ENCODE measurements at places on chromosomes 4 and X. TPM values are rescaled to one million over a fixed set of nuclear protein-coding genes. Genes with fewer than 3 reads are reported as not detected.

The CPEB2 gene
- total RNA-seq = 25.2 TPM

The RAB9B gene
- 1.6 TPM for total RNA-seq

The ARMCX4 gene
- 11.6 TPM for total RNA-seq

The TSPAN6 gene
- total RNA-seq = 21.0 TPM

The RADX gene
- 4.9 TPM for total RNA-seq

The CXCL9 gene
- total RNA-seq = 4.1 TPM

The GLOD5 gene
- total RNA-seq = 0.84 TPM

The SLC2A9 gene
- total RNA-seq = 10.6 TPM

The ANKRD50 gene
- 40.7 TPM for total RNA-seq

The MAGEB17 gene
- total RNA-seq = not detected

The SASH3 gene
- 62.9 TPM for total RNA-seq

The MMRN1 gene
- total RNA-seq = 24.1 TPM

- DNase-seq = no peak
Observed at GRCh38 chr4:95264843-95265242, 283.9 kb downstream of the UNC5C start.

DNA sequence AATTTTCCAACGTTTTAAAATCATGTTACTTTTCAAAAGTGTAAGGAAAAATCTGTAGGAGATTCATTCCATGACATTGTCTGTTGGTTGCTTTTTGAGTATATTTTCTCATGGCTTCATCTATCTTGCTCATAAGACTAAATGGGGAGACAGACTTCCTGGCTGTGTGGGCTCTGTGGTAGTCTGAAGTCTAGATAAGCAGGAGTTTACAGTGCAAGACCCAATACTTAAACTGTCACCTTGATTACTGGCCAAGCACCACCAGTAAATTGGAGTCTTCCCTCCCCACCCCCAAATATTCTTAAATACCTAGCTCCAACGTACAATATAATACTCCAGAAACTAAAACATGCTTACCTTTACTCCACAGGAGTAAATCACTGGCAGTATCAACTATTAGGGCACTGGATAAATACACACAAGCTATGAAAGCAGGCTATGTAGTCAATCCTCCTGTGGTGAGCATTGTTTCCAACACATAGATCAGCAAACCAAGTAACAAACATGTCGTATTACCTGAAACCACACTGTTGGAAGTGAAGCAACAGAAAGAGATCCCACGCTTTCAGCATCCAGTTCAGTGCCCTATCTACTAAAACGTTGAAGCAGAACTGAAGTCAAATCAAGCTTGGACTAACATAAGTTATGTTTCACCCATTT, 6.2 kb downstream of the HNRNPD start:
- no peak for DNase-seq

DNA sequence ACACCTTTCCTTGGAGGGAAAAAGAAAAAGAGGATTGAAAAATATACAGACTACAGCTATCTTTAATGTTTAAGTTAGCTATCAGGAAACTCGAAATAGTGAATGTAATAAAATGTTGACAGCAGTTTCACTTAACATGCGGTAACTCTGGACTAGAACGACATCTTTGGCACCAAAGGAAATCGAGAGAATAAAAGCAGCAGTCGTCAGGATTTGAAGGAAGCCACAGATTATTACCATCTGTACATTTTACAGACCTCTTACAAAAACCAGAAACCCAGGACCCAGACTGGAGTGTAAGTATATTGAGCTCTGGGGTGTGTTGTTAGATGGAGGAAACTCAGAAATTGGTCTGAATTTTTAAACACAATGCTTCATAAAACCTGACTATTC, 51.6 kb upstream of the STOX2 start:
- DNase-seq = no peak

DNA sequence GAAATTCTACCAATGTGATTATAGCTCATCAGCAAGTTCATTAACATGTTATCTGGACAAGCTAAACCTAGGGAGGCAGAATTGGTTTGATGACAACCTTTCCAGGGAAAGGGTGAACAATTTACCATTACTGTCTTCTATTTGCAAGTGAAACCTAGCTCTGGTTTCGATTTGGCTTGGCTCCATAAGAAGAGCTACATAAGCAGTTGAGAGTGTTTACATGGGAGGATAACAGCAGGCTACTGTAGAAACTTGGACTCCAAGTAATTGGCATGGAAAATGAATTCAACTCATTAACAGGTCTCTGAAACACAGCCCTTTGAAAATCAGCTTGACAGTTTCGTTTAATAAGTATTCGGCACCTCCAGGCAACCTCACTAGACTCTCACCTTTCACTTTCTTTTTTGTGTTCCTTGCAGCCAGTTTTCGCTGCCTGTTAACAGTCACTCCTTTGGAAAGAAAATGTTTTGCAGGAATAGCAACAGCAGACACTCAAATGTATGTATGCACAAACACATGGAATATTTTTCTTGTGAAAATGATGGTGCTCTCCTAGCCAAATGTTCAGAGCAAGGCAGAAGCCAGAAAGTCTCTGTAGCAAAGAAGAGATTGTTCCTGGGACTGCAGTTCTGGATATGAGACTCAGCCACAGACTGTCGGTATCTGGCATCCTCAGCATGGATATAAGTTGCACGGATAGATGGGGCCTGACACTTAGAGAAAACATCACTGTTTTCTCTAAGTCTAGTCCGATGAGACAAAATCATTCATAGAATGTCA, 27.5 kb downstream of the POU3F4 start:
- DNase-seq = no peak

GRCh38 chr4:176540814-176541213, 221.0 kb downstream of the SPCS3 start:
- no peak for DNase-seq

DNA sequence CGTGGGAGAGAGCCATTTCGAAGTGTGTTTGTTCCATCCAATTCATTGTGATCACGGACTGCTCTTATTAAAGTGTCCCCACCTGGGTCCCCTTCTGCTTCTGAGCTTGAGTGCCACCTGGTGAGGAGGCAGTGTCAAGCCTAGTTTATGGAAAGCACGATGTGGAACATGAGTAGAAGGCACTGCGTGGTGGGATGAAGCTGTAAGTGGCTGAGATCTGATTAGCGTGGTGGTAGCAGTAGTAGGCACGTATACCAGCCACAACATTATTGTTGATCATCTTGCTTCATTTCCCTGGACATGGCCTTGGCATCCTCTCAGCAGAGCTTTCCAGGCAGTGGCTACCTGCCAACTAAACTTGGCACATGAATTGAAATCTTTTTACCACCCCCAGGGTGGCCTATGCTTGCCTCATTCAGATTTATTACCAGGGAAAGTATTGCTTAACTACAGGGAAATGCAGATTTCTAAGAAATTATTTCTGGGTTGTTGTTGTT, 46.4 kb downstream of the GPAT3 start:
- DNase-seq = no peak

DNA sequence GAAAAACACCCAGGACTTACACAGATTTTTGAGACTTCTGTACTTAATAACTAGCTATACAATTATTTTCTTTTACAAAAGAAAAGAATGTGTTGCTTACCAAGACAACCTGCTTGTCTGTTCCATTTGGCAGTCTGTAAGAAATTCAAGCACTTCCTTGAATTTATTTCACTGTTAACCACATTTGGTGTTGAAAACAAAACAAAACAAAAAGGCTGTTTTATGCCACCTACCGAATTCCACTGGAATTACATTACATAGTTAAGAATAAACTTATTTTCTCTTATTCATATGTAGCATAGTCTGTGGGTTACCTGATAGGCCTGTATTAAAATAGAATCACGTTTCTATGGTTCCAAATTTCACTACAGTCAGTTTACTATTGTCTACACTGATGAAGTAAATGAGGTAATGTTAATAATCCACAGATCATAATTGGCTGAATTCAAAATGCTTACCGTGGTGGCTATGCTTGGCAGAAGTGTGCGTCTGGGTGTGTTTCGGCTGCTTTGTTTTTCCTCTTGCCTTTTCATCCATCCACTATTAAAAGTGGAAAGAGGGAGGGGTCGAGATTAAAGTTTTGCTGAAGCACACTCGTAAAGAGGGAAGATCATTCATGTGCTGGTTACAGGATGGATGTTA, at the start of gene TLR1:
Gene TLR1, minus strand, starts transcription at position 138 of the 642 bp plus-strand sequence. CDS start 5,960 bp downstream, outside the sequence.
- no peak for DNase-seq

DNA sequence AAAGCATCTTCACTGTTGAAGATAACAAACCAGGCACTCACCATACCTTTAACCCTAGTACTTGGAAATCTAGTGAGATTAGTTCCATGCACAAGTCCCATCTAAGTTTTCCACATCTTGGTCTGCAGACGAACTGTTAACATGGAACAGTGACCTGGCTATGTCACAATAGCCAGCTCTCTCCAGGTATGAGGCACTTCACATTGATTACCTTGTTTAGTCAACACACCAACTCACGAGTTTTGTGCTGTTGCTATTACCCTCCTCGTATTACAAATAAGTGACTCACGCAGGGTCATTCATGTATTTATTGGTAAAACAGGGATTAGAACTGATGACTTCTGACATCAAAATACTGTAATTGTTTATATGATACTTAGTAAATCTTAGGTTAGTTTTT, 36.4 kb upstream of the FRAS1 start:
- no peak for DNase-seq

GRCh38 chrX:40644821-40645358, 2.5 kb downstream of the CXorf38 start:
- DNase-seq = peak; percentile 64

GRCh38 chr4:610411-611261, 14.7 kb upstream of the PDE6B start:
- no peak for DNase-seq

DNA sequence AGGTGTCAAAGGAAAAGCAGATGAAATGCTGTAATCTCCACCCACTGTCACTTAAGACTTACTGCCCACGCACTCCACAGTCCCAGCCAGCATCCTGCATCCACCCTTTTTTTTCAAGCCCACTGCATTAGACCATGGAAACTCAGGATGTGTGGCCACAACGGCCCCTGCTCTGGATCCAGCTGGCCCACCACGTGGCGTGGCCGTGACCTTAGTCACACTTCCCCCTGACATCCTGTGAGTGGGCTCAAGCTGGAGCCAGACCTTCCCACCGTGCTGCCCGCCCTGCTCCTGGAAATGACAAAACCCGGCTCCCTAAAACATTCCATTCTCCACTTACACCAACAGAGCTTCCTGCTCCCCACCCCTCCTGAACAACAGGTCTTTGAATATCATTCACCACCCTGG, 588.3 kb upstream of the DIPK2B start:
- DNase-seq = no peak

DNA sequence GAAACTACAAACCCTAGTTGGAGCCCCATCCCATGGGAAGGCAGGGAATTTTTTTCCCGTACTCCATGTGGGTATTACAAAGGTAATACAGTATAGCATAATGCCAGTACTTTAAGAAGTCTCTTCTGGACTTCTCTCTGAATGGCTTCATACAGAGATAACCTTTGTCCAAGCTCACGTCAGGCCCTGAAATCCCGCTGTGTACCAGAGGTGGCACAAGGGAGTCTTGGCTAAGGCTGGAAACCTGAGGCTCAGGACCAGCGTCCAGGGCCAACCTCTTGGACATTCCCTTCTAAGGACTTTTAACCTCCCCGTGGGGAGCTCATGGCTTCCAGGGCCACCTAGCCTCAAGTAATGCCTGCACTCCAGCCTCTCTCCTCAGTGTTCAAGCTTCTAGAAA, 338.9 kb upstream of the FAM241A start:
- DNase-seq = no peak

DNA sequence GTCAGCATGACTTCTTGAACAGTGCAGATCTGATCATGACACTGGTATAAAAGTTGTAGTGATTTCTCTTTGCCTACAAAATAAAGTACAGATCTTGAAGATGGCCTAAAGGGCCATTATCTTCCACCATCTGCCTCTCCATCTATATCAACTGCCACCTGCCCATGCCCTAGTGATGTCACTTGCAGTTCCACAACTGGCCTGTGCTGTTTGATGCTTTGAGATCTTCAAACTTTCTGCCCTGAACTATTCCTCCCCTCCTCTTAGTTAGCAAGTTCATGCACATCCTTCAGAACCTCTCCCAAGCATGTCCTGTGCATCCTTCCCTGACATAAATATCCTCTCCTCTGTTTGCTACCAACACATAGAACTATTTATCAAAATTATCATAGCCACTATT, 217.0 kb downstream of the SOWAHB start:
- DNase-seq = no peak

DNA sequence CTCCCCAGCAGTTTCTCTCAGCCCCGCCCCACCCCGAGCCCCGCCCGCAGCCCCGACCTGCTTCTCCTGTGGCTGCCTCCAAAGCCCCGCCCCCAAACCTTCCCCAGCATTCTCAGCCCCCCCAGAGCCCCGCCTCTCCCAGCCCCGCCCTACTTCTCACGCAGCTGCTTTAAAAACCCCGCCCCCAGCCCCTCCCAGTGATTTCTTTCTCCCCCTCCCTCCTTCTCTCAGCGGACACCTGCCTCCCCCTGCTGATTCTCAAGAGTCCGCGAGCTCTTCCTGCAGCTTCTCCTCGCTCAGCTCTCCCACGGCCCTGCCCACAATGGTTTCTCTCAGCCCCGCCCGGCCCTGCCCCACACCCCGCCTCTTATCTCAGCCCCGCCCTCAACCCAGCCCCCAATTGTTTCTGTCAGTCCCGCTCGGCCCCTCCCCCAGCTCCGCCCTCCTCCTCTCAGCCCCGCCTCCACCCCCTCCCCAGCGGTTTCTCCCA, 636 bp upstream of the EOLA1 start:
- DNase-seq = peak; percentile 94

DNA sequence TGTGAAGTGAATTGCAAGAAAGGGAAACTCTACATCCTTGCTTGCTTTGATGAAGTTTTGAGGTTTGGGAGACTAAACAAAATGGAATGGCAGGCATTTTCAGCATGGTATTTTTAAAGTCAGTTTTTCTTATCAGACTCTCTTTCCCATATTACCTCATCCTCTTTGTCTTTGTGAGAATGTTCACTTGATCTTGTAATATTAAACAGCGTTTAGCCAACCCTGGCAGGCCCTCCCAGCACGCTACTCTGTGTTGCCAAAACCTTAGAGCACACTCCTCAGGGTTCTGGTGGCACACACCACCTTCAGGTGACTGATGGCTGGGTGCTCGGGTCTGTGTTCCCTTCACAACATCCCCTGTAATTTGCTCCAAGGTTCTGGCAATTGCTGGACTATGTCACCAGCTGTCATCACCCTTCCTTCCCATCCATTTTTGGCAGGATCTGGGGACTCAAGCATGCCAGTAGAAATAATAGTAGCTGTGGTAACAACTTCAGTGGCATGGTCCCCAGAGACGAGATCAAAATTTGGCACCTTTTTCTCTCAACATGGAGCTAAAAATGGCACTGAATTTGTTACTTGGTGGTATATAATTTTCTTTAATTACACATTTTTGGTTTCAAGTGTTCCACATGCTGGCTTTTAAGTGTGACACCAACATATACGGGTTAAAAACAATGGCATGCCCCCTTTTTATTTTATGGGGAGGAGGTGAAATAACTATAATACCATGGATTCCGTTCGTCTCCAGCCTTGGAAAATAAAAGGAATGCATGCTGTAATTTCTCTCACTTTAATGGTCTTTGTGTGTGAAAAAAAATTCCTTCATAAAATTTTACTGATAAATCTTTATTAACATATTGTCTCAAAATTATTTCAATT, 273.1 kb downstream of the DCTD start:
- no peak for DNase-seq

GRCh38 chr4:53804719-53805118, 213.4 kb upstream of the LNX1 start:
- no peak for DNase-seq

All from left lung (tissue), 14 donors.